ENCODE measurements at places on chromosomes 3 and 15. TPM values are rescaled to one million over a fixed set of nuclear protein-coding genes. Genes with fewer than 3 reads are reported as not detected.
A peak's percentile ranks its signal among the peaks of the same experiment; 100 is the strongest.

DNA sequence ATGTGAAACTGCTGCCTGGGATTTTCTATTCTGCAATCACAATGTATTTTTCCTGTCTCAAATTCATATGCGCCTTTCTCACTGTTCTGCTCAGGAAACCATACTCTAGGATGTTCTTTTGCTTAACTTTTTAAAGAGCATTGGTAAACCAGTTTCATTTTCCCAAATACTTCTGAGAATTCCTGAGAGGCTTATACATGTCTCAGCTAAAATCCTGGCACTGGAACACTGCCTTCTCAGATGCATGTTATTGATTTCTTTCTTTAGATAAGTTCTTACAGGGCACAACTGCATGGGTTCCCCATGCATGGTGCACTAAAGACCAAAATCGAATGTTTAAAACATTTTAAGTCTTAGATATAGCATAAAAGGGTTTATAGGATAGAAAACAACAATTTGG, 178.3 kb upstream of the PLSCR5 start:
- no peak overlapping the region for H3K27ac ChIP-seq
- H3K36me3 ChIP-seq, result no peaks in the 10 kb centered on the region
- H3K4me1 ChIP-seq, result no peaks in the 10 kb centered on the region
- H3K4me3 ChIP-seq, result no peak overlapping the region
- DNase-seq, result no peak
- H3K27me3 ChIP-seq, result peaks cover 2% of the 10 kb centered on the region

- H3K27ac ChIP-seq, result peak overlapping the region; percentile 80
- H3K4me1 ChIP-seq, result peaks cover 24% of the 10 kb centered on the region
- no peak overlapping the region for H3K4me3 ChIP-seq
- DNase-seq, result no peak
Observed at GRCh38 chr15:82535566-82536408, 4.5 kb downstream of the RPS17 start.

The DCBLD2 gene
- total RNA-seq, result 53.0 TPM

The PLSCR5 gene
- not detected for total RNA-seq

GRCh38 chr3:188345223-188345622, 191.3 kb downstream of the LPP start:
- no peak overlapping the region for H3K4me3 ChIP-seq
- peaks cover 38% of the 10 kb centered on the region for H3K4me1 ChIP-seq
- DNase-seq, result no peak
- no peaks in the 10 kb centered on the region for H3K36me3 ChIP-seq

The GABRA5 gene
- total RNA-seq, result 0.11 TPM

- no peaks in the 10 kb centered on the region for H3K36me3 ChIP-seq
- H3K4me3 ChIP-seq, result no peak overlapping the region
- H3K4me1 ChIP-seq, result no peaks in the 10 kb centered on the region
- peaks cover 2% of the 10 kb centered on the region for H3K27me3 ChIP-seq
Observed at GRCh38 chr3:8001307-8001706, 500.3 kb upstream of the LMCD1 start.

- H3K27ac ChIP-seq, result peak overlapping the region; percentile 53
- peaks cover 57% of the 10 kb centered on the region for H3K4me1 ChIP-seq
- DNase-seq, result no peak
- no peaks in the 10 kb centered on the region for H3K27me3 ChIP-seq
- H3K4me3 ChIP-seq, result peak overlapping the region; percentile 86
Observed at GRCh38 chr3:73622091-73622805, 2.5 kb downstream of the PDZRN3 start.

GRCh38 chr3:71689291-71689690, 35.9 kb downstream of the EIF4E3 start:
- H3K27me3 ChIP-seq, result no peaks in the 10 kb centered on the region
- H3K27ac ChIP-seq, result no peak overlapping the region
- H3K36me3 ChIP-seq, result no peaks in the 10 kb centered on the region

- H3K4me1 ChIP-seq, result peaks cover 3% of the 10 kb centered on the region
- H3K36me3 ChIP-seq, result no peaks in the 10 kb centered on the region
- no peak overlapping the region for H3K4me3 ChIP-seq
- no peak for DNase-seq
- H3K27ac ChIP-seq, result no peak overlapping the region
Observed at GRCh38 chr3:126372413-126373145, 15.4 kb upstream of the KLF15 start.

GRCh38 chr15:79858469-79858868, 38.3 kb downstream of the MTHFS start:
- peaks cover 12% of the 10 kb centered on the region for H3K36me3 ChIP-seq
- no peak overlapping the region for H3K4me3 ChIP-seq
- no peaks in the 10 kb centered on the region for H3K27me3 ChIP-seq
- peaks cover 6% of the 10 kb centered on the region for H3K4me1 ChIP-seq

GRCh38 chr15:81897057-81897677, 148.7 kb downstream of the MEX3B start:
- H3K27ac ChIP-seq, result no peak overlapping the region
- H3K4me3 ChIP-seq, result no peak overlapping the region
- DNase-seq, result no peak
- peaks cover 6% of the 10 kb centered on the region for H3K36me3 ChIP-seq

The RAP2B gene
- total RNA-seq, result 15.4 TPM

DNA sequence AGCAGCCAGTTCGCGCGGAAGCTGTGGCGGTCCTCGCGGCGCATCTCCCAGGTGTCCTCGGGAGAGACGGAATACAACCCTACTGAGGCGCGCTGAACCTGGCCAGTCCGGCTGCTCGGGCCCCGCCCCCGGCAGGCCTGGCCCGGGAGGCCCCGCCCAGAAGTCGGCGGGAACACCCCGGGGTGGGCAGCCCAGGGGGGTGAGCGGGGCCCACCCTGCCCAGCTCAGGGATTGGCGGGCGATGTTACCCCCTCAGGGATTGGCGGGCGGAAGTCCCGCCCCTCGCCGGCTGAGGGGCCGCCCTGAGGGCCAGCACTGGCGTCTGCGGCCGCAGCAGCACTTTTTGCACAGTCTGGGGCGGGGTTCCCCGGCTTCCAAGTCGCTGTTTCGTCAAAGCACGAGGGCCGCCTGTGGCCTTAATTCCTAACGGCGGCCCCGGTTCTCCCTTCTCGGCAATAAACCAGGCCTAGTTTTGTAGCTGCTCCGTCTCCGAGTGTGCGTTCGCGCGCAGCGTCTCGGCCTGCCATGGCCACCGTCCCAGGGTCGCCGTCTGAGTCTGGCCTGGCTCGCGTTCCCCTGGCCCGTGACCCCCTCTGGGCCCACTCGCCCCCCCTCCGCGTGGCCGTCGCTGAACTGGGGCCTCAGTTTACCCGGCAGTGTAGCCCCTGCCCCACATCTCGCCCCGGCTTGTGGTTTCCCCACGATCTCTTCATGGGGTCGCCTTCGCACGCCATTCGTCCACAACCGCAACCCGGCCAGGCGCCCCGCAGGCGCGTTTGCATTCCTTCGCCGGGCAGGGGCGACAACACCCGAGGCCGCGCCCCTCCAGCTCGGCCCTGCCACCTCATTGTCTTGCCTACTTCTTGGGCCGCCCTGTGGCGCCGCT, 30.0 kb downstream of the NBEAL2 start:
- peak; percentile 91 for DNase-seq
- H3K4me3 ChIP-seq, result peak overlapping the region; percentile 73
- peak overlapping the region; percentile 98 for H3K27ac ChIP-seq
- H3K27me3 ChIP-seq, result no peaks in the 10 kb centered on the region

GRCh38 chr15:87369269-87369668, 887.3 kb downstream of the NTRK3 start:
- H3K27ac ChIP-seq, result no peak overlapping the region
- H3K4me3 ChIP-seq, result no peak overlapping the region
- H3K36me3 ChIP-seq, result no peaks in the 10 kb centered on the region
- H3K4me1 ChIP-seq, result peaks cover under 1% of the 10 kb centered on the region

DNA sequence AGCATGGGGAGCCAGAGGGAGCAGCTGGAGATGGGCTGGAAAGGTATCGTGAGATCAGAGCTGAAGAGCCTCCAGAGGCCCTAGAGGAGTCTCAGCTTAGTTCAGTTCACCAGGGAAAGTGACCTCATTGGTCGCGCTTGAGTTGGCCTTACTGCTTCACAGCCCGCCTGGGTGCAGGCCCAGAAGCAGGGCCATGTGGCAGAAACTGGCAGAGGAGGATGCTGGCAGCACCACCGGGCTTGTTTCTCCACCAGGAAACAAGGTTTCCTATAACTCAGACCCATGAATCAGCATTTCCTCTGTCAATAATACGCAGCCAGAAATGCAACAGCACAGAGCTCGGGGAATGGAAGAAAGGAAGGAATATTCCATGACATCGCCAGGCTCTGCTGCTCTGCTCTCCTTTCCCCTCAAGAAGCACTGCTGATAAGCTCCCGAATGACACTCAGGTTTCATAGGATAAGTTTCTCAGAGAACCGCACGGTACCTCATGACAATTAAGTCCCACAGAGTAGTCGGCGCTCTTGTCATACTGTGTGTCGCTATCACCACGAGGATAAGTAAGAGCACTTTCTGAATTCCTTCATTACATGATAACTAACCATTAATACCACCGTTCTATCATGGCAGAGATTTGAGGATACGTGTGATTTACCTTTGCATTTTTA, 147.1 kb upstream of the LPP start:
- peaks cover 3% of the 10 kb centered on the region for H3K36me3 ChIP-seq
- no peak for DNase-seq
- H3K4me1 ChIP-seq, result peaks cover 4% of the 10 kb centered on the region
- H3K4me3 ChIP-seq, result no peak overlapping the region

GRCh38 chr15:64740311-64741170, 34.8 kb downstream of the RBPMS2 start:
- DNase-seq, result no peak
- H3K27ac ChIP-seq, result peak overlapping the region; percentile 75
- H3K27me3 ChIP-seq, result no peaks in the 10 kb centered on the region
- no peaks in the 10 kb centered on the region for H3K36me3 ChIP-seq
- H3K4me3 ChIP-seq, result no peak overlapping the region
- peaks cover 6% of the 10 kb centered on the region for H3K4me1 ChIP-seq

DNA sequence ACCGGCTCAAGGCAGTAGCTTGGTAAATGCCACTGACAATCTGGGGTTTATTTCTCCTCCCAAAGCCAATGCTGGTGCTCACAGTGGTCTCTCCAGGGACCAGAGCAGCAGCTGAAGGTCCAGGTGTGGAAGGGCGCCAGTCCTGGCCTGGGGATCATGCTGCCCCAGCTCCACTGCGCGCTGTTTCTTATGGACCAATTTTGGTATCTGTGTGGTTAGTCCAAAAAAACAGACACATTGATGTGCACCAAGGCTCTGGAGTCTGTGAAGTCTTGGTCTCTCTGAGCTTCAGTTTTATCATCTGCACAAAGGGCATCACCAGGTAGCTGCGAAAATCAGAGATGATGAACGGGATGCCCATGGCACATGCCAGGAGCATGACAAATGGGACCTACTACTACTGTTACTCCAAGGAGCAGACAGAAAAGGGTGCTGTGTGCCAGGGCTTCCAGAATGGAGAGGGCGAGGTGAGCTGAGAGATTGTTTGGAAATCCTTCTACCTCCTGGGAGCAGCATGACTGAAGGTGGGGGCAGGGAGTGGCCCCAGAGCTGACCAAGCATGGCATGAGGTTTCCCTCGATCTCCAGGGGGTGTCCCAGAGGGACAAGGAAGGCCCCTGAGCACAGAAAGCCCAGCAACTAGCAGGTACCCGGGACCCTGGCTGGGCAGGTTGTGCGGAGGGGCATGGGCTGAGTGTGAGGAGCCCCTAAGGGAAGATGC, 134.3 kb upstream of the PRR20G start:
- no peak overlapping the region for H3K4me3 ChIP-seq
- H3K36me3 ChIP-seq, result no peaks in the 10 kb centered on the region
- H3K27ac ChIP-seq, result no peak overlapping the region
- H3K4me1 ChIP-seq, result peaks cover 16% of the 10 kb centered on the region
- DNase-seq, result no peak

DNA sequence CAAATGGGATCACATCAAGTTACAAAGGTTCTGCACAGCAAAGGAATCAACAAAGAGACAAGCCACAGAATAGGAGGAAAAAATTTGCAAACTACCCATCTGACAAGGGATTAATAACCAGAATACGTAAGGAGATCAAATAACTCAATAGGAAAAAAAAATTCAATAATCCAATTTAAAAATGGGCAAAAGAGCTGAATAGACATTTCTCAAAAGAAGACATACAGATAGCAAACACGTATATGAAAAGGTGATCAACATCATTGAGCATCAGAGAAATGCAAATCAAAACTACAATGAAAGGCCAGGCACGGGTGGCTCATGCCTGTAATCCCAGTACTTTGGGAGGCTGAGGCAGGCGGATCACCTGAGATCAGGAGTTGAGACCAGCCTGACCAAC, 23.5 kb upstream of the CPEB1 start:
- no peak for DNase-seq
- H3K36me3 ChIP-seq, result no peaks in the 10 kb centered on the region
- H3K27ac ChIP-seq, result no peak overlapping the region
- peaks cover 51% of the 10 kb centered on the region for H3K27me3 ChIP-seq

DNA sequence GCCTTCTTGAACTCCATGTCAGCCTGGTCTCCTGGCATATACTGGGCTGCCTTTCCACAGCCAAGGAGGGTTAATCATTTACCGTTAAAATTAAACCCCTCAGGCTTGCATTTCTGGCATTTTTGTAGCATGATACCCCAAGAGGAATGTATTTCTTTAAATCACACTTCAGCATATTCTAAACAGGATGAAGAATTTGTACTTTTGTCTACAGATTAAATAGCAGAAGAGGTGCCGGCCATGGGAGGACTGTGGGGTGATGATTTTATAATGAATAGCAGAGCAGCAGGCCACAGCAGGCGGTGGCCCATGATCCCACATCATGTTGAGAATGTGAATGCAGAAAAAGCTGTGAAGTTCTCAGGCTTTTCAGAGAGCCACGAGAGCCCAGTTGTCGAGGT, 90.2 kb downstream of the ARNT2 start:
- H3K27ac ChIP-seq, result peak overlapping the region; percentile 80
- peaks cover 40% of the 10 kb centered on the region for H3K4me1 ChIP-seq
- peaks cover 4% of the 10 kb centered on the region for H3K36me3 ChIP-seq
- no peak for DNase-seq

DNA sequence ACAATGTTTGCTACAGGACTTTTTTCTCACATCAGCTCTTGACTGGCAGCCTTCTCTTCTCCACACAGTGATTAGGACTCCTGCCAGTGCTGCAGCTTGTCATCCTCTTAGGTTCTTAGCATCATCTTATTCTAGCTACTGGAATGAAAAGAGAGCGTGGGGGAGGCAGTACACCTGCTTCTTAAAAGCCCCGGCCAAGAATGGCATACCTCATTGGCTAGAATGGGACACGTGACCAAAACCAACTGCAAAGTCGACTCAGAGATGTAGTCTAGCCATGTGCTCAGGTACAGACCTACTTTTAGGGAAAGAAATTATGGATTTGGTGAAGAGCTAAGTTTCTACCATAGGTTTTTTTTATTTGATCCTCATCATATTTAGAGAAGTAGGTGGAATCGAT, 44.1 kb downstream of the RARB start:
- H3K27ac ChIP-seq, result peak overlapping the region; percentile 90
- no peak for DNase-seq
- peaks cover 71% of the 10 kb centered on the region for H3K4me1 ChIP-seq
- H3K27me3 ChIP-seq, result no peaks in the 10 kb centered on the region
- peaks cover 19% of the 10 kb centered on the region for H3K36me3 ChIP-seq

- H3K4me1 ChIP-seq, result peaks cover 14% of the 10 kb centered on the region
- no peaks in the 10 kb centered on the region for H3K27me3 ChIP-seq
- H3K36me3 ChIP-seq, result peaks cover 9% of the 10 kb centered on the region
- H3K27ac ChIP-seq, result peak overlapping the region; percentile 30
Observed at GRCh38 chr3:195263193-195263924, 7.6 kb downstream of the XXYLT1 start.

The ITIH4 gene
- total RNA-seq, result 12.0 TPM

GRCh38 chr15:77836906-77837648, 204.4 kb upstream of the LINGO1 start:
- H3K36me3 ChIP-seq, result no peaks in the 10 kb centered on the region
- H3K4me3 ChIP-seq, result no peak overlapping the region
- no peak overlapping the region for H3K27ac ChIP-seq
- no peak for DNase-seq
- H3K4me1 ChIP-seq, result peaks cover 10% of the 10 kb centered on the region

GRCh38 chr15:92033314-92033713, 179.8 kb downstream of the SLCO3A1 start:
- H3K36me3 ChIP-seq, result no peaks in the 10 kb centered on the region
- H3K27me3 ChIP-seq, result peaks cover 65% of the 10 kb centered on the region

All from mesothelial cell of epicardium (in vitro differentiated cells).